ENCODE measurements at places on chromosomes 5 and 9. TPM values are rescaled to one million over a fixed set of nuclear protein-coding genes. Genes with fewer than 3 reads are reported as not detected.

Gene GABRA6
- total RNA-seq = not detected

- H3K36me3 ChIP-seq = no peaks in the 10 kb centered on the region
- H3K4me1 ChIP-seq = no peaks in the 10 kb centered on the region
- no peak overlapping the region for H3K27ac ChIP-seq
- no peak overlapping the region for H3K4me3 ChIP-seq
These were observed 60.3 kb upstream of the DAB2 start for GRCh38 chr5:39485079-39485478.

- H3K4me1 ChIP-seq = peaks cover 10% of the 10 kb centered on the region
- H3K27me3 ChIP-seq = peaks cover 5% of the 10 kb centered on the region
- no peaks in the 10 kb centered on the region for H3K36me3 ChIP-seq
- H3K27ac ChIP-seq = no peak overlapping the region
- no peak for DNase-seq
These were observed 143.2 kb downstream of the GCNT1 start for GRCh38 chr9:76602199-76602598.

GRCh38 chr9:91255327-91255726 is 106.4 kb downstream of the AUH start:
- no peak for DNase-seq
- H3K36me3 ChIP-seq = peaks cover 2% of the 10 kb centered on the region
- no peak overlapping the region for H3K4me3 ChIP-seq
- H3K4me1 ChIP-seq = peaks cover 30% of the 10 kb centered on the region
- H3K27me3 ChIP-seq = no peaks in the 10 kb centered on the region

Gene INSYN2B
- total RNA-seq = not detected

- no peak overlapping the region for H3K27ac ChIP-seq
- H3K36me3 ChIP-seq = no peaks in the 10 kb centered on the region
- DNase-seq = no peak
- H3K27me3 ChIP-seq = no peaks in the 10 kb centered on the region
- H3K4me1 ChIP-seq = no peaks in the 10 kb centered on the region
These were observed 151.5 kb downstream of the ISOC1 start for GRCh38 chr5:129246088-129246487.

- no peak overlapping the region for H3K4me3 ChIP-seq
- DNase-seq = no peak
- H3K4me1 ChIP-seq = no peaks in the 10 kb centered on the region
These were observed 61.8 kb downstream of the SMIM15 start for GRCh38 chr5:61100437-61100836.

Gene WNT8A
- total RNA-seq = not detected

GRCh38 chr9:27699621-27700020 is 126.3 kb upstream of the C9orf72 start:
- H3K4me1 ChIP-seq = no peaks in the 10 kb centered on the region
- DNase-seq = no peak
- H3K36me3 ChIP-seq = no peaks in the 10 kb centered on the region

GRCh38 chr9:70065572-70065971 is 21.9 kb downstream of the MAMDC2 start:
- H3K27me3 ChIP-seq = peaks cover 24% of the 10 kb centered on the region
- no peak overlapping the region for H3K4me3 ChIP-seq
- H3K4me1 ChIP-seq = no peaks in the 10 kb centered on the region
- DNase-seq = no peak
- no peaks in the 10 kb centered on the region for H3K36me3 ChIP-seq
- H3K27ac ChIP-seq = no peak overlapping the region

- H3K4me1 ChIP-seq = no peaks in the 10 kb centered on the region
- H3K36me3 ChIP-seq = no peaks in the 10 kb centered on the region
- H3K27me3 ChIP-seq = no peaks in the 10 kb centered on the region
- no peak overlapping the region for H3K4me3 ChIP-seq
- no peak for DNase-seq
- no peak overlapping the region for H3K27ac ChIP-seq
These were observed 533.4 kb downstream of the PTPRD start for GRCh38 chr9:10079284-10079964.

GRCh38 chr9:83449983-83450382 is 88.2 kb downstream of the FRMD3 start:
- no peaks in the 10 kb centered on the region for H3K27me3 ChIP-seq
- H3K4me1 ChIP-seq = no peaks in the 10 kb centered on the region
- H3K27ac ChIP-seq = no peak overlapping the region
- DNase-seq = no peak
- H3K4me3 ChIP-seq = no peak overlapping the region
- H3K36me3 ChIP-seq = no peaks in the 10 kb centered on the region

Gene ADAMTS19
- total RNA-seq = not detected

GRCh38 chr9:34982361-34982760 is 7.2 kb upstream of the DNAJB5 start:
- DNase-seq = no peak
- H3K36me3 ChIP-seq = no peaks in the 10 kb centered on the region
- no peak overlapping the region for H3K27ac ChIP-seq
- peaks cover 51% of the 10 kb centered on the region for H3K4me1 ChIP-seq

- H3K36me3 ChIP-seq = no peaks in the 10 kb centered on the region
- DNase-seq = no peak
- H3K4me3 ChIP-seq = no peak overlapping the region
These were observed 182.2 kb downstream of the TMC1 start for GRCh38 chr9:72703574-72703973.

Gene PRPF4
- 53.1 TPM for total RNA-seq

DNA sequence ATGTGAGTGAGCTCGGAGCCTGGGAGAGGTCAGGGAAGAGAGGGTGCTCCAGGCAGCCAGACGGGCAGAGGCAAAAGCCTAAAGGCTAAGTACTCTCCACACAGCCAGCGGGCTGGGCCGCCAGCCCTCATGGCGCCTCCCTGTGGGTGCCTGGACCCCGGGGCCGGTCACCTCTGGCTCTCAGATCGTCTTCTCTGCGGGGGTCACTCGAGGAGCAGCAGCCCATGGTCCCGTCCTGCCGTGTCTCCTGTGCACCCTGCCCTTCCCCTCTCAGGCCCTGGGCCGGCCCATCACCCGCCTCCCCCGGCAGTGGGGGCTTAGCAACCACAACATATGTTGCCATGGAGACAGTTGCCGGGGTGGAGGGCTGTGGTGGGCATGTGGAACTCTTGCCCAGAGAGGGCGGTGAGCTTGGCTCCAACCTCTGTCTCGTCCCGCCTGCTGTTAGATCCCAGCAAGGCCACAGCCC is 4.2 kb downstream of the AK1 start:
- H3K27me3 ChIP-seq = peaks cover 4% of the 10 kb centered on the region
- no peak overlapping the region for H3K4me3 ChIP-seq
- no peak for DNase-seq

DNA sequence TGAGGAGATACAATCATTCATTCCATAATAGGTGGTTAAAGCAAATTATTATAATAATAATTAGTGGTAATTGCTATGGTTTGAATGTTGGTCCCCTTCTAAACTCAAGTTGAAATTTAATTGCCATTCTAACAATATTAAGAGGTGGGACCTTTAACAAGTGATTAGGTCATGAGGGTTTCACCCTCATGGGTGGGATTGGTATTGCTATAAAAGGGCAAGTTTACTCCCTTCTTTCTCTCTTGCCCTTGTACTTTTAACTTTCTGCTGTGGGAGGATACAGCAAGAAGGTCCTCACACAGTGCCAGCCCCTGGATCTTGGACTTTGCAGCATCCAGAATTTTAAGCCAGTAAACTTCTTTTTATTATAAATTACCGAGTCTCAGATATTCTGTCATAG is 101.9 kb upstream of the PARP8 start:
- H3K27ac ChIP-seq = no peak overlapping the region
- peaks cover 5% of the 10 kb centered on the region for H3K4me1 ChIP-seq
- H3K36me3 ChIP-seq = no peaks in the 10 kb centered on the region

DNA sequence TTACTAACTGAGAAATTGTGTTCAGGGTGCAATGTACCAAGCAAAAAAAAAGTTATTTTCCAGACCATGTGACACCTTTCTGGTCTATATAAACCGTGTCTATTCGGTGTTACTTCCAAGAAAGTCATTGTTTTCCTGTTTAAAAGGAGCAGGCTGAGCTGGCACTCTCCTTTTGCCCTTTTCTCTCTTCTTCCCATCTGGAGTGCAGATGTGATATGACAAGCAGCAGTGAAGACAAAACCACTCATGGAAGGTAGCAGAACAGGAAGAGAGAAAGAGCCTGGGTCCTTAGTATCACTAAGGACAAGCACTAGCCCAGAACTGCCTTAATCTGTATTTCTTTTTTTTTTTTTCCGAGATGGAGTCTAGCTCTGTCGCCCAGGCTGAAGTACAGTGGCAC is 25.6 kb downstream of the LYRM7 start:
- H3K36me3 ChIP-seq = peaks cover 2% of the 10 kb centered on the region
- H3K4me1 ChIP-seq = peaks cover 10% of the 10 kb centered on the region
- H3K27me3 ChIP-seq = no peaks in the 10 kb centered on the region
- no peak for DNase-seq
- H3K27ac ChIP-seq = no peak overlapping the region

GRCh38 chr9:98603821-98604383 is 104.8 kb downstream of the GABBR2 start:
- no peak overlapping the region for H3K27ac ChIP-seq
- H3K27me3 ChIP-seq = peaks cover 6% of the 10 kb centered on the region
- H3K4me3 ChIP-seq = no peak overlapping the region

- no peak overlapping the region for H3K27ac ChIP-seq
- DNase-seq = no peak
- H3K27me3 ChIP-seq = no peaks in the 10 kb centered on the region
- peaks cover 49% of the 10 kb centered on the region for H3K36me3 ChIP-seq
These were observed 71.5 kb downstream of the INVS start for GRCh38 chr9:100170556-100170955.

Gene TMEM171
- total RNA-seq = not detected

DNA sequence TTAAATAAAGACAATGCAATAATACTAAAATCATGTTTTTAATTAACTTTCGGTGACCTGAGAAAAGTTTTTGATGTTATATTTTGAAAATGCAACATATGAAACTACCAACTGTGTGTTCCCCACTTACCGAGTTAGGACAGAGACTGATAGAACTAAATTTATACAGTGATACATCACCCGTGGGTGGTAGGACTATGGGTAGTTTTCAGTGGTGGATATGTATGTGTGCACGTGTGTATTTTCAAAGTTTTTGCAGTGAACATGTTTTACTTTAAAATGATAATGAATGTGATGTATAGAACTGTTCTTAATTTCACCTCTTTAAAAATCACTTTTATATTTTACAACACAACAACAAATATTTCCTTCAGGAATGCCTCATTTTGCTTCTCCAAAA is 25.0 kb upstream of the ACO1 start:
- no peaks in the 10 kb centered on the region for H3K4me1 ChIP-seq
- H3K4me3 ChIP-seq = no peak overlapping the region
- no peaks in the 10 kb centered on the region for H3K36me3 ChIP-seq
- H3K27me3 ChIP-seq = peaks cover 2% of the 10 kb centered on the region
- DNase-seq = no peak

Gene SMC5
- 43.0 TPM for total RNA-seq

DNA sequence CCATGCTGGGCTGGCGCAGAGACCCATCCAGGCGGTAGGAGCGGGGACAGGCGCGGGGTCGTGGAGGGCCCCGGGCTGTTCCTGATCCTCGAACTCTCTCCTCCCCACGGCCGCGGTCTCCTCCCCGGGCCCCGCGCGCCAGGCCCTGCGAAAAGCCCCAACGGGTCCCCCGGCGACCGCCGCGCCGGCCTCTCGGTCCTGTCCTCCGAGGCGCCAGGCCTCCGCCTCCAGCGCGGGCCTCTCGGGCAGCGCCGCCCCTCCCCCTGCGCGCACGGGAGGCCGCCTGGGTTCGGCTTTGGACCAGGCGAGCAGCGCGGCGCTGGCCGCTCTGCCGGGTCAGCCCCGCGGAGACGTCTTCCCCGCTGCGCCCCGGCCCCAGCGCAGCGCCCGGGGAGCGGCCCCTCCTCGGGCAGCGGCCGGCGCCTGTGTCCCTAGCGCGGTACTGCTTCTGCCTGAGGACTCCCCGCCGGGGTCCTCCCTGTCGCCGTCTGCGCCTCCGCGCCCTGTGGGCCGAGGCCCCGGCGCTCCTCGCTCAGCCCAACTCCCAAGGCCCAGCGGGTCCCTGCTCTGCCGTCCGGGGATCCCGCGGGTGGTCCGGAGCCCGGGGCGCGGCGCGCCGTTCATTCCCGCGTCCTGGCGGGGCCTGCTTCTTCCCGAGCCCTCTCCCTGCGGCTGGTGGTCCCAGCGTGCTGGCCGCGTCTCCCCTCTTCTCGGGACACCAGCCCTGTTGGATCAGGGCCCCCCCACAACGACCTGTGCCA is 13.4 kb downstream of the COL23A1 start:
- no peak for DNase-seq
- H3K4me1 ChIP-seq = no peaks in the 10 kb centered on the region
- H3K36me3 ChIP-seq = no peaks in the 10 kb centered on the region
- H3K27me3 ChIP-seq = peaks cover 24% of the 10 kb centered on the region

DNA sequence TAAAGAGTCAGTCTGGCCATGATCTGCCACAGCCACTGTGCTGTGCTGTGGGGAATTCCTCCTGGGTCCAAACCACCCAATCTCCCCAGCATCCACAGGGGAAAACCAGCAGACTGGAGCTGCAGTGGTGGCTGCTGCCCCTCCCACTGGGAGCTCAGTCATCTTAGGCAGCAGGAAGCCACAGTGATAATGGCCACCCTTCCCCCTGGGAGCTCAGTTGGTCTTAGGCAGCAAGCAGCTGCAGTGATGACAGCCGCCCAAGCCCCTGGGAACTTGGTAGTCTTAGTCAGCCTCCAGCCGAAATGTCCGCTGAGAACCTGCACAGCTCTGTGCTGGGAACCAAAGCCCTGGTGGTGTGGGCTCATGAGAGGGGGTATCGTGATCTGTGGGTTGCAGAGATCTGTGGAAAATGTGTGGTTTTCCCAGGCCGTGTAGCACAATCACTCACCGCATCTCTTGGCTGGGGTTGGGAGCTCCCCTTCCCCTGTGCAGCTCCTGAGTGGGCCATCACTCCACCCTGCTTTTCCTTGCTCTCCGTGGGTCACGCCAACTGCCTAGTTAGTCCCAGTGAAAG is 38.4 kb upstream of the SMIM15 start:
- H3K4me3 ChIP-seq = no peak overlapping the region
- H3K27ac ChIP-seq = no peak overlapping the region
- H3K36me3 ChIP-seq = peaks cover 3% of the 10 kb centered on the region
- peaks cover 14% of the 10 kb centered on the region for H3K4me1 ChIP-seq

DNA sequence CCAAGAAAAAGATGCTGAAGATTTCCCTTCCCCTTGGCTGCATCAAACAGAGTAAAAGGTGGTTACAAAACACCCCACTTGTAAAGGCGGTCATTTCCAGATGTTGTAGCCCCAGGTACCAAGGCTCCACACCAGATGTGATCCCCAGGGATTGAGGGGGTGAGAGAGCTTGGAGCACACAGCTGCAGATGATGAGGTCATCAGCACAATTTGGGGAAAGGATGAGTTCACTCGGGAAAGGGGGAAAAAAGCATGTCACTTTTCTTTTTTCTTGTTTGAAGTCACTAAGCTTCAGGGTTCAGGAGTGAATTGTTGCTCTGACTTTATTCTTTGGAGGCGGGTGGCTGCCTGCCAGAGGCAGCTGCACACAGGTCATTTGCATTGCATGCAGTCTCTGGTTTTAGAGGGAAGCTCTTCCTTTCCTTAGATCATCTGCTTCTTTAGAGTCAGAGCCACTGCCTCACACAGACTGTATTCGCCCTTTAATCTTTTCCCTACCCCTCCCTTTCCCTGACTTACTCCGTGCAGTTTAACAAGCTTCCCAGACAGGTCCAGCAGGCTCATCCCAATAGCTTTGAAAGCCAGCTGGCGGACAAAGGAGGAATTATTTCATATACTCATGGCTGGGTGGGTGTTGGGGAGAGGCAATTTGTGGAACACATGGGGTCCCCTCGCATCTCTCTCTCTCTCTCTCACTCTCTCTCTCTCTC is 409.3 kb upstream of the SLC24A2 start:
- DNase-seq = no peak
- peaks cover 2% of the 10 kb centered on the region for H3K36me3 ChIP-seq
- H3K4me1 ChIP-seq = peaks cover 7% of the 10 kb centered on the region
- H3K27ac ChIP-seq = no peak overlapping the region

Gene PCDHAC1
- total RNA-seq = not detected

Gene WDR31
- 1.7 TPM for total RNA-seq

Gene MOCS2
- 21.3 TPM for total RNA-seq

Gene CDH9
- not detected for total RNA-seq

All from activated CD4-positive, alpha-beta T cell treated with anti-CD3 and anti-CD28 coated beads for 36 hours (primary cell).